ENCODE measurements at places on chromosomes 7 and 10. TPM values are rescaled to one million over a fixed set of nuclear protein-coding genes. Genes with fewer than 3 reads are reported as not detected.

KLF14 gene
- not detected for total RNA-seq

DNA sequence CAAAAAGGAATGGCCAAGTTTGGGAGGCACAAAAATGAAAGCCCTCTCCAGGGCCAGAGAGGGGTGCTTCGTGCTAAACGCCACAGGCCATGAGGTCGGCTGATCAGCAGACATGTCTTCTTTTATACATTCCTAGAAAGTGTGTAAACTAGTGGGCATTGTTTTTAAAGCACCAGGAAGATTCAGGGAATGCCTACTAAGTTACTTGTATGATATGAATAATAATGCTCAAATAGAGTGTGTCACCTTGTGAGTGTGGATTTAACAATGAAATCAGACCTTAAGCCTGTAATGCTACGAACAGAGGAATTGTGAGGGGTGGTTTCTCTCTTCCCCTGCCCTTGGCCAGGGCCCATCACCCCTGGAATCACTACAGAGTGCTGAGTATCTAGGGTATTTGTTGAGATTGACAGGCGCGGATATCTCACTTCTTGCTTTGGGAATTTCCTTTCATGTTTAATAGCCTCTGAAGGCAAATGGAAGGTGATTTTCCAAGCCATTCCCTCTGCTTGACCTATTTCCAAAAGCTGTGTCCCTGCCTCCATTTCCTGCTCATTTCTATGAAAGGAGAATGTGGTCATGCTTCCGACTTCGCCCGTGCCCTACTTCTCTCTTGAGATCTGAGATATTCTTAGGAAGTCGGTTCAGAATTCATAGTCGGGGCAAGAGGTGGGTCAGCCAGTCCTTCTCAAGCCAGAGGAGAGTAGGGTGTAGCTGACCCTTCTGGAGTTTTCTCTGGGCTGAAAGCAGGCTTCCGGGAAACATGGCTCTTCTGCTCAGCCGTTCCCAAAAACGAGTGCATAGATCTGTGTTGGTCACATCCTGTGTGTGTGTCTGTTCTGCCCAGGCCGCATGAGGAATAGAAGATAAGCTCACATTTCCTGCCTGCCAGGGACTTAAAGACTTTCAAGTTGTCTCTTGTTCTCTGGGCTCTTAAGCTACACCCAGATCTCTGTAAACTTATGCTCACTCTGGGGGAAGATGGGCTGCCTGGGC is 167.8 kb upstream of the ITGB1 start:
- DNase-seq = no peak

DNA sequence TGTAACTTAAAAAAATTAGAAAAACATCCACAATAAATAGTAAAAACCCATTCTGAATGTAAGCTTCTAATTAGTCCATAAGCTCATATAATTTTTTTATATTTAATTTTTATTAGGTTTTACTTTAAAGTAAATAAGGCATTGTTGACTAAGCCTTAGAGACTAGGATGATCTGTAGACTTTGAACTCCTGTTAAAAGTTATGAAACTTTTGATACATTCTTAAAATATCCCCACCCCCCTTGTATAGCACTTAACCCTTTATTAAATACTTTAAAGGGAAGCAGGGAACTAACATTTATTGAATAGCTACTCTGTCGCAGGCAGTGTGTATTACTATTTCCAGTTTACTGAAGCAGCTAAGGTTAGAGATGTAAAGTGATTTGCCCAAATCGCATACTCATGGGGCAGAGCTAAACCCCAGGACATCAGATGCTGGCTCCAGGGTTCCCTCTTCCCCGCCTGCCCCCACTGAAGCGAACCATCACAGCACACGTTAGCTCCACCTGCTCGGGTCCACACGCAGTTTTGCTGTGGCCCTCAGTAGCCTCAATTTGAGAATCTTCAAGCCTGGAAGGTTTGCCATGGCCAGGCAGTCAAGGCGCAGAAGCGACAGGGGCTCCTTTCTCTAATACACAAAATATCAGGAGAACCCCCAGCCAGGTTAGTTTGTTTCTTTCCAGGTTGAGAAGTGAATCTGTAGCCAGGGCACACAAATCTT is 762 bp downstream of the PON1 start:
- DNase-seq = no peak

DNA sequence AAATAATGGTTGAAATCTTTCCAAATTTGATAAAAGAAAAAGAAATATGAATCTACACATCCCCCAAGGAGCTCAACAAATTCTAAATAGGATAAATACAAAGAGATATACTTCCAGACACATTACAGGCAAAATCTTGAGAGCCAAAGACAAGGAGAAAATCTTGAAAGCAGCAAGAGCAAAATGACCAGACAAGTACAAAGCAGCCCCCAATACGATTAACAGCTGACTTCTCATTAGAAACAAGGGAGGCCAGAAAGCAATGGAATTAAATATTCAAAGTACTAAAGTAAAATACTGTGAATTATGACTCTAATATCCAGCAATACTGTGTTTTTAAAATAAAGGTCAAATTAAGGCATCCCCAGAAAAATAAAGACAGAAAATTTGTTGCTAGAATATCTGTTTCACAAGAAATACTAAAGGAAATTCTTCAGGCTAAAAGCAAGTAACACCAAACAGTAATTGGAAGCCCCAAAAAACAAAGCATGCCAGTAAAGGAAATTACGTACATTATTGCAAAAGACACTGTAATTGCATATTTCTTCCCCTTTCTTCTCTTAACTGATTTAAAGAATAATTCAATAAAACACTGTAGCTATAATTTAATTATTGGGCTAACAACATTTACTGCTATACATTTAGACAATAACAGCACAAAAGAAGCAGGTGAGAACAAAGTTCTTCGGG is 36.4 kb downstream of the ZNF438 start:
- DNase-seq = no peak

GRCh38 chr10:49225218-49225876 is 37.2 kb upstream of the TMEM273 start:
- DNase-seq = peak; percentile 47

GRCh38 chr10:118694848-118695247 is 59.9 kb downstream of the CACUL1 start:
- no peak for DNase-seq

DNA sequence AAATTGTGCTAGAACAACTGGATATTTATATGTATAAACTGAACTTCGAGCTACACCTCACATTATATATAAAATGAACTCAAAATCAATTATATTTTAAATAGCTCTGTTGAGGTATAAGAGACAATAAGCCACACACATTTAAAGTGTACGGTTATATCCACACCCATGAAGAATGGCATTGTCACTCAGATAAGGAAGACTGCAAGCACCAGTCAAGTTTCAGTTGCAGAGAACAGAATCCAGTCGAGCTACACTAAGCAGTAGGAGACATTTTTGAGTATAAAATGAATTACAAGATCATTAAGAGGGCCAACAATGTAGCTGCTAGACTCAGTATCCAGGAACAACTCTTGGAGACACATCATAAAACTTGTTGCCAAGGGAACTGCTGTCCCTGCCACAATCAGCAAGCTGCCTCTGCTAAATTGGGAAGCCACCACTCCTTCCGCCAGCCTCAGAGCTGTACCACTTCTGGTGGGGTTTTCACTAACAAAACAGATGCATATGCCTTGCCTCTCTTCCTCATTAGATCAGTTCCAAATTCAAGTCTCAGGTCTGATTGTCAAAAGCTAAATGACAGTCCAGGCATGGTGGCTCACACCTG is 19.6 kb upstream of the GPNMB start:
- DNase-seq = no peak

Data from Right ventricle myocardium superior (tissue), 1 donor.